ENCODE measurements at places on chromosomes 13 and 19.

DNA sequence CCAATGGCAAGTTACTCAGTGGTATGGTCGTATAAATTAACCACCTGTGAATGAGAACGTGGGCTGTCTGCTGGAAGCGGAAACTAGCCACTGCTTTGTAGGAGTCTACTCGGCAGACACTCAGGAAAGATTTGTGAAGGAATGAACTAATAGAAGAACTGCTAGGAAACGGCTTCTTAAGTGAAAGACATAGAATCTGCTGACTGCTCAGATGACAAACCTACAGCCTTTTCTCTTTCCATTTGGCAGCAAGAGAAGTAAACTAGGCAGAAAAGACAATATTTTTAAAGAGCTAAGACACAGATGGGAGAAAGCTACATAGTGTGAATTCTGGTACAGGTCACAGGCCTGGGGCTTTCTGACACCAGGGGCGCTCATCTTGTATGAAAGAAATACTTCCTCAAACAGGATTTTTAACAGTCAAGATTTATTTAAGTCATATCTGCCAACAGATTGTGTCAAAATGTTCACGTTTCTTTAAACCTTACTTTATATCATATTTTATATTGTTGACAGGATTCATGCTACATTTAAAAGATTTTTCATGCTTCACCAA, 78.4 kb downstream of the MIPEP start:
- no peak for DNase-seq

DNA sequence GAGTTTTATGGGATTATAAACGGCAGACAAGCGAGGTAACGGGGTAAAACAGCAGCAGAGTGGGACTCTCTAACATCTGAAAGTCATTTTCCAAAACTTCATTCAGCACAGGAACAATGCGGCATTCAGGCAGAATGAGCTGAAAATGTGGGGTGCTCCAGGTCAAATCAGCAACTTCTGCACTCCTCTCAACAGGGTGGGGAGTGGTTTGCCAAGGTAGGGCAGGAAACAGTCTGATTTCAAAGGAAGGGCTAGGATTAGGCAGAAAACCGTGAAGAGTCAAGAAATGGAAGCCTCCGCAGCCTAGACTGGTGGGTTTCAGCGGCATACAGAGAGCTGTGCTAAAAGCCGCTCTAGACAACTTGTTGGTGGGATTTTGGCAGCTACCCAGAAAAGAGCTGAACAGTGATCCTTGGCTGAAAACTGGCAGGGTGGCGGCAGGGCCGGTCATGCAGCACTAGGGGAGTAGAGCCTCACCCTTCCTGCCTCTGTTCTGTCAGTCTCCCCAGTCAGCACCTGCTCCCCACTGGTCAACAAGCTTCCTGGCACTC, 154.2 kb upstream of the KLF12 start:
- DNase-seq: no peak

- DNase-seq: no peak
Observed at GRCh38 chr19:4120559-4121272, 3.2 kb downstream of the MAP2K2 start.

DNA sequence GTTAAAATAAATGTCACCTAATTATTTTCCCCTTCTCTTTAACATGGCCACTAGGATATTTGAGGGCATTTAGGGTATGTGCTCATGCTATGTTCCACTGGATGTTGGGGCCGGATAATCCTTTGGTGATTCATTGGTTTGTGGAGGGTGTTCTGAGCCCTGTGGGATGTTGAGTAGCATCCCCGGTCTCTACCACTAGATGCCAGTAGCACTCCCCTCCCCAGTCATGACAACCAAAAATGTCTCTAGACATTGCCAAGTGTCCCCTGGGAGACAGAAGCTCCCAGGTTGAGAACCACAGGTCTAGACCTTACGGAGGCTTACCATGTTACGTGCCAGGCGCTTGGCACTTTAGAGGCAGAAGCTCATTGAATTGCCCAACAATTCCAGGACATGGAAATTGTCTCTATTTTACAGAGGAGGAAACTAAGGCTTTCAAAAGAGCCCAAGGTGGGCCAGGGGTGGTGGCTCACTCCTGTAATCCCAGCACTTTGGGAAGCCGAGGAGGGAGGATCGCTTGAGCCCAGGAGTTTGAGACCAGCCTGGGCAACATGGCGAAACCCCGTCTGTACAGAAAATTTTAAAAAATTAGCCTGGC, 14.1 kb downstream of the SHANK1 start:
- peak; percentile 28 for DNase-seq

DNA sequence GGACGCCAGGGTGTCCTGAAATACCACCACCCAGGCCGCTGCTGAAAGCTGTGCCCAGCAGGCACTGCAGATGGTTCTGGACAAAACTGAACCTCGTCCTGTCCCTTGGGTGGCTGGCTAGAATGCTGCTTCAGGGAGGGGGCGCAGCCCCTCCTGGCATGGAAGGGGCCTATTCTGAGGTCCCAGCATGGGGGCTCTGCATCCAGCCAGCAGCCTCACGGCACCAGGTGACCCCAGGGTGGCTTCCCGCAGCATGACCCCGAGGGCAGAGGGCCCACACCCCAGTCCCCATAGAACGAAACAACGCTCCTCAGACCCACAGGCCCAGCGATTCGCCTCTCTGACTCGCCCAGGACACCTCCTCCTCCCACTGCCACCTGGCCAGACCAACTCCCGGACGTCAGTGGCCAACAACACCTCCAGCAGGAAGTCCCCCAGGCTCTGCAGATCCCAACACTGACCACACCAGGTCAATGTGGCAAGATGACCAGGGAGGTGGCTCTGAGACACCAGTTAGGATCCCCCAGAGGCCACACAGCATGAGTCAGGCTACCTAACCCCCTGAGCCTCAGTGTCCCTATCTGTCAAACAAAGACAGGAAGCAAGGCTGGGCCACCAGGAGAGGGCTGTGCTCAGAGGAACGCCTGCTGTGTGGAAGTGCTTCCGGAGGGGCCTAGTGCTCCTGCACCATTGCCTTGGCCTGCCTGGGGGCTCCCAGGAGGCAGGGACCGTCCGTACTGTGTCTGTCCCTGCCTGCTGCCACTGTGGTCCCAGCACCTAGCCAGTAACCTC, 6.1 kb downstream of the MKNK2 start:
- no peak for DNase-seq

DNA sequence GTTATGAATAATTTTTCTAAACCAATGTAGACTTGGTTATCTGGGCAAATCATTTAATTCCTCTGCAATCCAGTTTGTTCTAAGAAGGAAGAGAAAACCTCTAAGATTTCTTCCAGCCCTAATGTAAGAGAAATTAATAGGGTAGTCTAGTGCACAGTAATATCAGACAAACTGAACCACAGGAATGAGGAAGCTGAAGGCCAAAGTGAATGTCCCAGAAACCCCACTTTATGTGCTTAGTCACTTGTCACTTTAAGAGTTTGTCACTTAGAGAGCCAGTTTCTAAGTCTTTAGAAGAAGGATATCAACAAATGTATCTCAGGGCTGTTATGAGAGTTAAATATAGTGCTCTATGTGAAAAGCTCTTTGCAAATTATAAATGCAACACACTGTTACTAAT, 750.6 kb downstream of the DIAPH3 start:
- no peak for DNase-seq

- no peak for DNase-seq
Observed at GRCh38 chr13:51453959-51454703, 1.3 kb upstream of the INTS6 start.

DNA sequence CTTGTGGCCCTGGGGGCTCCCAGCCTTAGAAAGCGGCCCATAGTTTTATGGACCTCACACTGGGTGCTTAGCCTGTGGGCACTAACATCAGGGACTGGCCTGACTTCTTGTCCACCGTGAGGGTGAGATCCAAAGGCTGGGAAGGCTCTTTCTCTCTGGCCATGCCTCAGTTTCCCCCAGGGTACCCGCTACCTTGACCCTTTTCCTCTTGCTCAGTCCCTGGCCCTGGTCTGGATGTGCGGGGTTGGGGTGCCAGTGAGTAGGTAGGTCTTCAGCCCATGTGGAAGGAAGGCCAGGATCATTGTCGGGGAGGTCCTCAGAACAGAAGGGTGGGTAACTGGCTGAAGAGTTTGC, 1.6 kb upstream of the TMEM161A start:
- DNase-seq: no peak

DNA sequence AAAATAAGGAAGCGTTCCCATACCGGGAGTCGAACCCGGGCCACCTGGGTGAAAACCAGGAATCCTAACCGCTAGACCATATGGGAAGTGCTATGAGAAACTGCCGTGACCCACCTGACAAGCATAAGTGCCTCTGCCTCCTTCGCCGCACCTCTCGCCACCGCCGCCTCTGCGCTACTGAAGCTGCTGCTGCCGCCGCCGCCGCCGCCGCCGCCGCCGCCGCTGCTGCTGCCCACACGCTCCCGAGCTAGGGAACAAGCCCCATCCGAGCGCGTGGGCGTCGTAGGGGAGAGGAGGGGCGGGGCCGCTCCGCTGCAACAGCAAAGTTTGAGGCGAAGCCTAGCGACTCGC, 610 bp upstream of the WBP4 start:
- peak; percentile 72 for DNase-seq

DNA sequence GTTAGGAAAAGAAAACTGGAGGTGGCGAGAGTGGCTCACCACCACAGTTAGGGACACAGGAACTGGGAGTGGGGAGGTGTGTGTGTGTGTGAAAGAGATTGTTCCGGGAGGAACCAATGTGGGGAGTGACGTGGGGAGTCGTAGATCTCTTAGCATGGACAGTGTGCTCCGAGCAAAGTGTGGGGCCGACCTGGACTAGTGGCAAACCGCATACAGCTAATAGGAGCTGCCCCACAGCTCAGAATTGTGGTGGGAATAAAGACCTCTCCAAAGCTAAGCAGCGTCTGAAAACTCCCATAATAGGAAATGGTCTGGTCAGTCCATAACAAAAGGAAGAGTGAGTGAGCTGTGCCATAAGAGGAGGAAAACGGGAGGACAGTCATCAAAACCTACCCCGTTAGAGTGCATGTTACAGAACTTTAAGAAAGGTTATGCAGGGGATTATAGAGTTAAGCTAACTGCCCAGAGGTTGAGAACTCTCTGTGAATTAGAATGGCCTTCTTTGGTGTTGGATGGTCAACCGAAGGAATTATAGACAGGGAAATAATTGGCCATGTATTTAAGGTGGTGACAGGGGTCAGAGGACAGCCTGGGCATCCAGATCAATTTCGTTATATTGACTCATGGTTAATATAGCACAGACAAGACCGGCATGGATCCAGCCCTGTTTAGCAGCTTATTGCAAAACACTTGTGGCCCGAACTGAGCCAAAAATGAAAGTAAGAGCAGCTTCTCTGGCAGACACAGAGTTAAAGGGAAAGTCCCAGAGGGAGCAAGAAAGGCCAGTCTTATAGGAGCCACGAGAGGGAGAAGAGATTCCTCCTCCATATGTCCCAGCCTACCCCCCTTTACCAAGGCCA, 8.9 kb upstream of the SLC15A1 start:
- DNase-seq: peak; percentile 57

DNA sequence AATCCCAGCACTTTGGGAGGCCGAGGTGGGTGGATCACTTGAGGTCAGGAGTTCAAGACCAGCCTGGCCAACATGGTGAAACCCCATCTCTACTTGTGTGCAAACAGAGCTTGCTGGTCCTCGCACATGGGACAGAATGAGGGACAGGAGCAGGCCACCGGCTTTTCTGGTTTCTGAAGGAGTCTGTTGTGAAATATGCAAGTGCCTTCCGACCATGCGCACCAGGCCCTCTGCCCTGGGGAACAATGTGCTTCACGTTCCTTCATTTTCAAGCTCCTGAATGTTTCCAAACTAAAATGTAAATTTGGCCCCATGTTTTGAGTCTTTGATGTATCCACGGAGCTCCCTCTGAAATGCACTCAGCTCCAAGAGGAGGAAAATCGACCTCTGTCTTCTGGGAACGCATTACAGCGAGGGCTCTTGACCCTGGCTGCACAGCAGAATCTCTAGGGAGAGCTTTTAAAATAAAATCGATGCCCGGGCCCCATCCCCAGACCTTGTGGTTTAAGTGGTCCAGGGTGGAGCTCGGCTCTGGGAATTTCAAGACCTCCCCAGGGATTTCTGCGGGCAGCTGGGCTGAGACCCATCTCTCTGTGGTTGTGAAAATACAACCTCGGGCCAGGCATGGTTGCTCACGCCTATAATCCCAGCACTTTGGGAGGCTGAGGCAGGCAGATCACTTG, 9.3 kb upstream of the ACP4 start:
- DNase-seq: no peak

GRCh38 chr19:55418185-55418584, 10.6 kb upstream of the UBE2S start:
- peak; percentile 51 for DNase-seq

DNA sequence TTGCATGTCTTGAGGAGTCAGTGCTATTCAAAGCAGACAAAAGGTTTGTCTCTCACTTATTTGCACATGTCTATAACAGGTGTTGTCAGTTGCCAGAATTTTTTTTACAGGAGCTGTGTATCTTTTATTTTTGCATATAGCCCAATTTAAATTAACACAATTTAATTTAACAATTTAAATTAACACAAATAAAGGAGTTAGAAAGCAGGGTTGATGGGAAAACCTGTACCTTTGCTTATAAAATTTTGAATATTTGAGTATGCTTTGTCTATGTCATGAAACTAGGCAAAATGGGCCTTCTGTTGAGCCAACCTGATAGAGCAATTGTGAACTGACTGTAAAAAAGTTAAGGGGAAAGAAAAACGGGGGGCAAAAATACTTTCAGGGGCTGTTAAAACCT, 78.0 kb downstream of the MAP4K1 start:
- no peak for DNase-seq

DNA sequence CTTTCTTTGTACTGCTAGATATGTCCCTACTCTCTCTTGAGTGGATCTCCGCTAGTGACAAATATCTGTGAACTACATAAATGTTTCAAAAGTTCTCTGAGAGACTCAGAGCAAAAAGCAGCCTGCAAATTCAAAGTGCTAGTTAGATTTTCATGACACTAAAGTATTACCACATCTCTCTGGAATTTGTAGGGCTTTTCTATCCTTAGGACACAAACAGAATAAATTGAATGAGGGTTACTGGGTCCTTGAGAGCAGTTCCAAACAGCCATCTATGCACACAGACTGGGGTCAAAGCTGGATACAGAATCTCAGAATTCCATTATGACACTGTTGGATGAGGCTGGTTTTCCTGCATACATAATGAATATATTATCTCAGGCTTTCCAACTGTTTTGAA, 953.2 kb downstream of the DIAPH3 start:
- DNase-seq: no peak

GRCh38 chr13:30805603-30806011, 70.3 kb downstream of the ALOX5AP start:
- DNase-seq: no peak

- no peak for DNase-seq
Observed at GRCh38 chr19:46731584-46731983, 14.3 kb upstream of the FKRP start.

GRCh38 chr13:75395901-75396300, 86.1 kb downstream of the TBC1D4 start:
- no peak for DNase-seq

- DNase-seq: no peak
Observed at GRCh38 chr19:56562766-56563165, 4.5 kb upstream of the ZNF470 start.

GRCh38 chr19:10290876-10291553, 1.3 kb downstream of the ICAM5 start:
- DNase-seq: no peak

Measured in fibroblast of skin of left biceps (primary cell).